Mammary epithelial cell (primary cell): ENCODE measurements at places on chromosomes 12 and 14.

- DNase-seq, result no peak
Observed at GRCh38 chr12:124399622-124400021, 104.7 kb downstream of the RFLNA start.

- no peak for DNase-seq
Observed at GRCh38 chr12:778615-779014, 26.2 kb downstream of the WNK1 start.

DNA sequence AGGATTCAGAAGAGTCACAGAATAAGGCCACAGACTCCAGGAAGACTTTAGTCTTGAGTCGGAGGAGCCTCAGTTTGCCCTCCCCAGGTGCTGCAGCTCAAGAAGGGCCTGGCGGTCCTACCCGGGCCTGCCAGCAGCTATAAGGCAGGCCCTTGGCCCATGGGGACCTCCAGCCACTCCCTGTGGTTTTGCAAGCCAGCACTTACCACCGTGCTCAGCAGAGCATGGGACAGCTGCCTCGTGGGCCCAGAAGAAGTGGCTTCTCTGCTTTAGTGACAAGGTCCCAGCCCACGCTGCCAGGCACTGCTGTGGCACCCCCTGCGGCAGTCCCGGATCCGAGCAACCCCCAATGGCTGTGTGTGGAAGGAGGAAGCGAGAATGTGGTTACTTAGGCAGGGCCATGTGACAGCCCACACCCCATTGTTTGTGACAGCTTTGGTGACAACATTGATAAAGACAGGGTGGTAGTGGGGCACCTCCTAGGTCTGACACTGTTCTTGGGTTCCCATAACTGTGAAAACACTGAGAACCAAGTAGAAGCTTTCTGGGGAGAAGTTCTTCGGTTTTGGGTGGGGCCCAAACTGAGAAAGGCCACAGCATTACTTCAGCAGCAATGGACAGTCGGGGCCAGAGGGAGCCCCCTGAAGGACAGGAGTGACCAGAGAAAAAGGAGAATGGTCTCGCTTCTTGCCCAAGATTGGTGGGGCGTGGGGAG lies at the start of gene SELPLG:
SELPLG (minus strand) TSS at position 361 of the 715 bp plus-strand sequence. CDS start 9,587 bp downstream, outside the sequence.
- DNase-seq, result no peak

- peak; percentile 95 for DNase-seq
Observed at GRCh38 chr12:92899386-92900001, 29.6 kb downstream of the EEA1 start.

DNA sequence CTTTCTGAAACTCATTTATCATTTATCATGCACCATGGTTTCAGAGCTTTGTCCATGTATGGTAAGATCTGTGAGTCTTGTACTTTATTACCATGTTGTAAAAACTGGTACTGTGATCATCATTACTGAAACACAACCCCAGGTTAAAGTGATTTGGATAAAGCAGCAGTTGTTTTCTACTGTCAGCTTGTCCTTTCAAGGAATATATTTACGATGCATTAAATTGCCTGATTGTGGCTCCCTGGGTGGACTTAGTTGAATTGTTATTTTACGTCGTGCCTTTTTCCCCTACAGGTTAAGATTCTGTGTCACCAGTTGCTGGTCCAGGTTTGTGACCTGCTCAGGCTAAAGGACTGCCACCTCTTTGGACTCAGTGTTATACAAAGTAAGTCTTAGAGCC lies 46.1 kb downstream of the FRMD6 start:
- no peak for DNase-seq

GRCh38 chr14:103694572-103695026 lies 20.7 kb downstream of the XRCC3 start:
- DNase-seq, result no peak
